Tibial nerve (tissue), 4 donors: ENCODE measurements at places on chromosomes 7 and 10. TPM values are rescaled to one million over a fixed set of nuclear protein-coding genes. Genes with fewer than 3 reads are reported as not detected.

- DNase-seq = no peak
Measured at GRCh38 chr10:91885362-91886079, 23.8 kb downstream of the FGFBP3 start.

DNA sequence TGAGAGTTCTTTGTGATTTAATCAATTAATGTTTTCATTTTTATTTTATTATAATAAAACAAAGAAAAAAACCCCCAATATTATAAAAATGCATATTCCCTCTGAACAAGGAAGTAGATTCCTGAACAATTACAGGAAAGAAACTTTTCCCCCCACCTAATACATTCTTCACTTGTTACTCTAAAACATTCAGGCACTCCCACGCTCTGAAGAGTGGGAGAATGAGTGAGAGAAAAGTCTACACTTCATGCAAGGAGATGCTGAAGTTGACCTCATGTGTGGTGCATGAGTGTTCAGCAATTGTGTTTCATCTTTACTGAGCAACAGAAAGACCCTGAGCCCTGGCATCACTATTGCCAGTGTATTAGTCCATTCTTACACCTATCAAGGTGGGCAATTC lies 244.2 kb upstream of the IGFBP3 start:
- no peak for DNase-seq

HIPK2 gene
- total RNA-seq = 30.2 TPM

DNA sequence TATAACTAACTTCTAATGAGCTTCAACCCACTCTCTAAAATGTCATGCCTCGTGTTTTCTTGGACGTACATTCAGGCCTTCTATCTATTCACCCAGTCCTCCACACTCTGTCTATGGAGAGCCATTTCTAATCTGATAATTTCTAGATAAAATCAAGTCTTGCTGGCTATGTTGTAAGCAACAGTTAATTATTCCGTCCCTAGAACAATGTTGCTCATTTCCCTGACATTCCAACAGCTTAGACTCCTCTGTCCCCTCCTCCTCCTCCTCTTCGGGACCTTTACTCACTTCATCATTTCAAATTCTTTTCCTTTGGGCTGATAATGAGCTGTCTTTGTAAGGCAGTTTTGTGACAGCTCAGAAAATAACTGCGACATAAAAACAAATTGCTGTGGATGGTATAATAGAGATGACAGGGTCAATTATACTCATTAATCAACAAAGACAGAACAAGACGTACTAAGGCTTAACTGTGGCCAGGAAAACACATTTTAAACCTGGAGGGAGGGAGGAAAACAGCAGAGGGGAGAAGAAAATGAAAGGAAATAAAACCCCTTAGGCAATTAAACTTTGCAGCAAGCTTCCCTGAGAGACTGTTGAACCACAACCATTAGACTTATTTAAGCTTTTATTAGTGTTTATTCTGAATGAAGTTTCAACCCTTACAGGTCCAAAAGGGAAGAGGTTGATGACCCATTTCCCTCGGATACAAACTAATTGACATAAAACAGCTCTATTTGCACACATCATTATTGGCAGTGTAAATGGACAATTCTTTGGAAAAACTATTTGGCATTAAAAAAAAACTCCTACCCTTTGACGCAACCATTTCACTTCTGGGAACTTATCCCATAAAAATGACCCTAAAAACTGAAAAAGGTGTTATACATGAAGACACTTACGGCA lies 179.1 kb downstream of the SFMBT2 start:
- no peak for DNase-seq

- no peak for DNase-seq
Measured at GRCh38 chr7:83778073-83778443, 129.1 kb upstream of the SEMA3E start.

DNA sequence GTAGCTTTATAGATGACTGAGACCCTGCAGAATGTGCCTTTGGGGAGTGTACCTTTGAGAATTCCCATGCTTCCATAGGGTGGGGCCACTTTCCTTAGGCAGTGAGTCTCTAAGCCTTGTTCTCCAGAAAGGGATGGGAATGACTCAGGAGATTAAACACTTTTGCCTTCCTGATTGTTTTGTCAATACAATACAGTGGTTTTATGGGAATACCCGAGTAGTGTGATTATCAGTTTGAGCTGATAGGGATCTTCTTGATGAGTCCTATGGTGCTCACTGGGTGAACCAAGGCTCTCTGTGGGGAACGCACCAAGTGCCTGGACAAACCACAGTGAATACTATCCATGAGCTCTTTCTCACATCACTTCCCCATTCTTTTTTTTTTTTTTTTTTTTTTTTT lies 6.3 kb downstream of the MYOF start:
- DNase-seq = no peak

DNA sequence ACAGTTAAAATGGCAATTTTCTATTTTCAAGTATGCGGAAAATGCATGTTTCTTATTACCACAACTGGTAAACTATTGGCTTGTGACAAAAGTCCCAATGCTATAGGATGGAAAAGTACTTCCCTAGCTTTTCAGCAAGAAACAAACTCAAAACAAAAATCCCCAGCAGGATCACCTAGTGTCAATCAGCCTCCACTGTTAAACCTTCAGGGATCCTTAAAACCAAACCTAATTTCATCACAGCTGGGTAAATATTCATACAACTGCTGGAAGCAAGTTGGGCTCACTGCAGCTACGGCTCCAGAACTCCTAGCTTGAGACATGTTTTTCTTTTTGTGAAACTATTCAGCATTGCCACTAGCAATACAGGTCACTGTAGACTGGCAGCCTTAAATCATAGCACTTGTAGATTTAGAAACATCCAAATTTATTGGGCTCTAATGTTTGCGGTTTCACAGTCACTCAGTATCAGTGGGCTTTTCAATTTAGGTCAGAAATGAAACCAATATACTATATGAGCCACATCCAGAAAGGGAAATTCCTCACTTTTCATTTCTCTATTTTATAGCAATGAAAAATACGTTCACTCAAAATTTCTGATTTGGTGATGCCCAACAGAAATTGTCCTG lies 145.2 kb upstream of the ANK3 start:
- DNase-seq = no peak

DNA sequence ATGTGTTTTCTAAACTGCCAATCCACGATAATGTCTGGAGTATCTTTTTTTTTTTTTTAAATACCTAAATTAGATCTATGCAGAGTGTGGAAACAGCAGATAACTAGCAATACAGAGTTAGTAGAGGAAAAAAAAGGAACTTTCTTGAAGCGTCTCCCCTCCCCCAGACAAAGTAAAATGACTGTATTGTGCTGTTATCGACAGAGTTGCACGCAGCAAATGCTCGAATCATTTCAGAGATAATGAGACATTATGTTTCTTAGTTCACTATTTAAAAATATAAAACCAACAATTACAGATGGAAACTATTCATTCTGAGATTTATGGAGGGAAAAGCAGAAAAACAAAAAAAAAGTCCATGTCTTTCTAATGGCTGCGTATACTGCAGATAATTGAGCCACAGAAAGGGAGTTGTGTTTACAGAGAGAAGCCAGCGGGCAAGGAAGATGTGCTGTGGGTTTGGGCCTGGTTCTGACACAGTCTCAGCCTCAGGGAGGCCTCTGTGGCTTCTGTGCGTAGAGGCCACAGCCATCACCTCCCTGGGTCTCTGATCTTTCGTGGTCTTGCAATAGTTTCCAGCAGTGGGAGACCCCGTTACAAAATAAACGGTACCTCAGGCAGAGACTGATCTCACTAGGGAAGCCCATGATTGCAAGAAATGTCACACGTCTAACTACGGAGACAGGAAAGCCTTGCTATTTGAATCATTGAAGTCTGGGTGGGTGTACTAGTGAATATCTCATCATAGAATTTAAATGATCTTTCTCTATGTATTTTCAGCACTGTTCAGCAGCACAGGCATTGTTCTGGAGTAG lies 19.1 kb upstream of the KLF6 start:
- no peak for DNase-seq

AP1S1 gene
- 23.4 TPM for total RNA-seq

- DNase-seq = peak; percentile 61
Measured at GRCh38 chr7:106153891-106154449, 41.9 kb upstream of the SYPL1 start.

TBX20 gene
- 0.42 TPM for total RNA-seq

SP8 gene
- not detected for total RNA-seq

DNA sequence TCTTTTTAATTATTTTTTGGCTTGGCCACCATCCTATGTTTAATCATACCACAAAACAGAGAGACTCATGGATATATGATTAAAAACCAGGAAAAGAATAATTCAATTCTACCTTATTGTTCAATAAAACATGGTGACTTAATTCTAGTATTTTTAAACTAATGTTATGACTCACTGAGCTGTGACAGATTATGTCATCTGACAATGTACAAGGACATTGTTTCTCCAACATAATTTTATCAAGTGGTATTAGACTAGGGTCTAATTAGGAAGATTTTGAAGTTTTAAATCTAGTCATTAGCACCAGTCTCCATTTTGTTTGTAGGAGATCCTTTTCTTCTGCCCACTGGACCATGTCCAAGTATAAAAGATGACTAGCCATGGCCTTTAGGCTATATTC lies 199.3 kb upstream of the MDFIC start:
- no peak for DNase-seq

DNA sequence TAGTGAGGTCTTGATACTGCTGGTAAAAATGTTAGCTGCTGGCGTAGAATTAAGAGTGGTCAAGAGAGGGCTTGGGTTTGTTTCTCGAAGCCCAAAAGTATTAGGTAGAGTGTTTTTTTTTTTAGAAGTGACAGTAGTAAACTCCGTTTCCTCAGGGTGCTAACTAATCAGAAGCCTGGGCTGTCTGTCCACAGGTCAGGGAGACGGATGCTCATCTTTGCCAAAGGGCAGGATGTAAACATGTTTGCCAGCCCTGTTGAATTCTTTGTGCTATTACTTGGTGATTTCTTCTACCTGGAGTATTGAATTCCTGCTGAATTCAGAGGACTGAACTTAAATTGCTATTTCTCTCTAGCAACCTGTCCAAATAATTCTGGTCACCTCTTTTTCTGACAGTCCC lies 117.1 kb downstream of the SND1 start:
- DNase-seq = no peak

- no peak for DNase-seq
Measured at GRCh38 chr7:157936976-157937375, 600.2 kb downstream of the DNAJB6 start.

GRCh38 chr7:29987811-29988317 lies 1.7 kb downstream of the SCRN1 start:
- no peak for DNase-seq

DNA sequence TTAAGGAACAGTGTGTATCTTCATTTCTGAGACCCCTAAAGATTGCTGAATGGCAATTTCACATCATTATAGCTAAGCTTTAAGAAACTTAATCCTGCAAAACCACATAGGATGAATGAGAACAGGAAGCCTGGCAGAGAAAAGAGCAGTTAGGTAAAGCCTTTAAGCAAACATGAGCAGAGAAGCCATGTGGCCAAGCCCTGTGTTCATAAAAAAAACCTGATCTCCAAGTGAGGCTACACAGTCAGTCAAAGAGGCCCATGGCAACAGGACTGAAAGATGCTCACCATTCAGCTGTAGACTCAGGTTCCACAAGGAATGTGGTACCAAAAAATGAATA lies 9.3 kb downstream of the LIPA start:
- no peak for DNase-seq

GRCh38 chr7:147861058-147861716 lies 729.4 kb upstream of the C7orf33 start:
- no peak for DNase-seq

GRCh38 chr7:98797150-98797549 lies 72.7 kb downstream of the TMEM130 start:
- DNase-seq = no peak

DNA sequence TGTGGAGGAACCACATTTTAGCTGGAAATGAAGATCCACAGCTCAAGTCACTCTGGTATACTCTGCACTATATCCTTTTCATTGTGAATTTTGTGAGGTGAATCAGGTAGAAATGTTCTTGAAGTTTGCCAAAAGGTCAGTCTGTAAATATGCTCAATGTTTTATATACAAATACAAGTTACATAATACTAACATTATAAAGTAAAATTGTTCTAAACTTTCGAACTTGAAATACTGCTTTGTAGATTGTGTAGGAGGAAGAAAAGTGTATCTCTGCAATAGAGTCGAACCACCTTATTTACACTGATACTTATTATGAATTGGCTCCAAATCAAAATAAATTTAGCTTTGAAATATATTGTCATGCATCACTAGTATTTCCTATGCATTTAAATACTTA lies 7.0 kb downstream of the MIOS start:
- no peak for DNase-seq

DNA sequence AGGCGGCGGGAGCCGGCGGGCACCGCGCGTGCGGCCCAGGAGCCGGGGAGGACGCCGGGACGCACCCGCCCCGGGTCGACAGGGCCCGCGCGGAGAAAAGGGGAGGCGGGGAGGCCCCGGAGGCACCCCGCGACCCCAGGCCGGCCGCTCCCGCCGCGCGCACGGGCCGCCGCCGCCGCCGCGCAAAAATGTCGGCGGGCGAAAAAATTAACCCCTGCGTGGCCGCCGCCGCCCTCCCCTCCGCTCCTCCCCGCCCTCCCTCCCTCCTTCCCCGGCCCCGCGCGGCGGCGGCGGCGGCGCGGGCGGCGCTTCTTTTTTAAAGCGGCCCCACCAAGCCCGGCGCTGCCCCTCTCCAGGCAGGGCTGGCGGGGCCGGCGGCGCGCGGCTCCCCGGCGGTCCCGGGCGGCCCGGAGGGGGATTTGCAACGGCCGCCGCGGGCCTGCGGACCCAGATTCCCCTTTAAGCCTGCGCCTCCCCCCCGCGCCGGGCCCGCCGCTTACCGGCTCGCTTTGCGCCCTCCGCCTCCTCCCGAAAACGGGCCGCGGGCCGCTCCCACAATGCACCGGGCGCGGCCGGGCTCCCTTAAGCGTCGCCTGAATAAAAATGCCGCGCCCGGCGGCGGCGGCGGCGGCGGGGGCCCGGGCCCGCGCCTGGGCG lies 465 bp downstream of the SEPHS1 start:
- DNase-seq = peak; percentile 61

GRCh38 chr7:103348959-103349358 lies 1.5 kb downstream of the PSMC2 start:
- DNase-seq = no peak

SPDYE6 gene
- not detected for total RNA-seq

CPA2 gene
- total RNA-seq = not detected

XRCC2 gene
- total RNA-seq = 0.44 TPM

ZNF117 gene
- total RNA-seq = 15.1 TPM

- DNase-seq = peak; percentile 66
Measured at GRCh38 chr10:117174439-117175214, 22.7 kb upstream of the KCNK18 start.

LIPN gene
- not detected for total RNA-seq
